ENCODE measurements at places on chromosomes 4 and X.

GRCh38 chr4:25346913-25347312 is 30.1 kb upstream of the ANAPC4 start:
- DNase-seq = no peak

DNA sequence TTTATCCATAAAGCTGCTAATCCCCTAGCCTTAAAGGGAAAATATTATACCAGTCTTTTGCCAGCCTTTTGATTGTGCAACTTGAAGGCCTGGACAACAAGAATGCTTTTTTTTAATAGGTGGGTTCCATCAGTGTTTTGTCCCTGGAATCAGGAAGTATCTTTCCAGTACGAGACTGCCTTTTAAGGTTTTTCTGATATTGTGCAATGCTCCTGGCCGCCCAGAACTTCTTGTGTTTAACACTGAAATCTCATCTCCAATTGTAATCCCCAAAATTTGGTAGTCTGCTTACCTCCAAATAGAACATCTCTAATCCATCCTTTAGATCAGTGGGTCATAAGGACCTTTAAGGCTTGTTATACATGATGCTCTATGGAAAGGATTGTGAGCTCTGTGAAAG is 256.7 kb downstream of the NAF1 start:
- DNase-seq = no peak

- DNase-seq = no peak
These were observed 75.7 kb downstream of the NPFFR2 start for GRCh38 chr4:72107456-72107855.

- no peak for DNase-seq
These were observed 528 bp upstream of the FGF2 start for GRCh38 chr4:122826079-122826527.

- DNase-seq = no peak
These were observed 86.0 kb upstream of the TET2 start for GRCh38 chr4:105060628-105061027.

GRCh38 chr4:3305610-3306371 is 13.0 kb downstream of the RGS12 start:
- no peak for DNase-seq

DNA sequence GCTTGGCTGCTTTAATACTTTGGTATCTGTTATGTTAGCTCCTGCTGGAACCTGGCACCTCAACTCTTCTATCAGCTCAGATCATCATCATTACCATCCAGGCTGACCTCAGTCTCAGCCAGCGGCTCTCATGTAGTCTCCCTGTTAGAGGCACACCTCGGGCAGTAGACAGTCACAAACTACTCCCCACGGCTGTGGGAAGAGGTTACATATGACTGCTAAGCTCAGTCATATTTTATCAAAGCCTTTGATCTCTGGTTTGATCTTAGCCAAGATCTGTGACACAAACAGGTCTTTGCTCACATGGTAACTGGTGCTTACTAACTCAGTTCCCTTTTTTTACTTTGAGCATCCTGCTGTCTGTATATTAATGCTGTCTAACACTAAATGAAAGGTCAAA is 384.9 kb downstream of the CENPC start:
- DNase-seq = no peak

DNA sequence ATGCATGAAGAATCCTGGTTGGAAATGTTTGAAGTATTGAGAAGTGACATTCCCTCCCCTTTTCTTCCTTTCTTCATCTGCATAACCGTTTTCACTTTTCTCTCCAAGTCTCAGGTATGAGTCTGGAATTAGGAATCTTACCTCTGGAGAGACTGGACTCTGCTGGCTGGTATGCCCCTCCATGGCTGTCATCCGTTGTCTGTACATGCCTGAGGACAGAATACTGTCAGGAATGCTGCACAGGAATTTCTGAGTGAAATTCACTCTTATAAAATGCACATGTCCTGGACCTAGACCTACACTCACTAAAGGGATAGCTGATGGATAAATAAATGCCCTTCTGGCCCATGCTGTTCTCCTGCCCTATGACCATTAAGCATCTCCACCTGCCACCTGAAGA is 179.5 kb downstream of the MSN start:
- DNase-seq = no peak

DNA sequence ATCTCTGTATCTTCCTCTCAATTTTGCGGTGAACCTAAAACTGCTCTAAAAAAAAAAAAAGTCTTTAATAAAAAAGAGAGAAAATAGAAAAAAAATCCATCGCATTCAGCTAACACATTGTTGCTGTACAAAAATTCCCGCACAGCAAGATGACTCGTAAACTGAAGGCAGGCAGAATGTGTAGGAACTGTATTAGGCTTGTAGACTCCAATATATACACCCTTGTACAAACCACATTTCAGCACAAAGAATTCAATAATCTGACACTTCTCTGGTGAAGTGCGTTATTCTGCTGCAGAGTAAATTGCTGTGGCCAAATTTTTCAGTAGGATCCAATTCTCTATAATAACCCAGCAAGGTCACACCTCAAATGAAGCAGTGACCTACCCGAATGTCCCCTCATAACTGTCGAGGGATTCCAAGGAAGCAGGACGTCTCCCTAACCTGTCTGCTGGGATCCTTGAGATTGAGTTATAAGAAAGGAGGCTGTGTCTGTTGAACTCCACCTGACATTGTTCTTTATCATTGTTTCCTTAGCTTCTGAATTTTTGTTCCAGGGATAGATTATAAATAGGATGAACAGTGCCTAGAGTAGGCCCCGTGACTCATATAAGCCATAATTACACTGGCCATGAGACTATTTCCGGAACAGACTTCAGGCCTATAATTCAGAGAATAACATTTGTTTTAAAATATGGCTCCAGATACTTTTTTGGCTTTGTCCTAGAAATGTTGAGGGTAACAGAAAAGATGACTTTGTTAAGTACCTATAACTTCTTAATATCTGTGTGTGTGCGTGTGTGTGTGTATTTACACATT is 348.3 kb downstream of the PCDH7 start:
- DNase-seq = no peak

DNA sequence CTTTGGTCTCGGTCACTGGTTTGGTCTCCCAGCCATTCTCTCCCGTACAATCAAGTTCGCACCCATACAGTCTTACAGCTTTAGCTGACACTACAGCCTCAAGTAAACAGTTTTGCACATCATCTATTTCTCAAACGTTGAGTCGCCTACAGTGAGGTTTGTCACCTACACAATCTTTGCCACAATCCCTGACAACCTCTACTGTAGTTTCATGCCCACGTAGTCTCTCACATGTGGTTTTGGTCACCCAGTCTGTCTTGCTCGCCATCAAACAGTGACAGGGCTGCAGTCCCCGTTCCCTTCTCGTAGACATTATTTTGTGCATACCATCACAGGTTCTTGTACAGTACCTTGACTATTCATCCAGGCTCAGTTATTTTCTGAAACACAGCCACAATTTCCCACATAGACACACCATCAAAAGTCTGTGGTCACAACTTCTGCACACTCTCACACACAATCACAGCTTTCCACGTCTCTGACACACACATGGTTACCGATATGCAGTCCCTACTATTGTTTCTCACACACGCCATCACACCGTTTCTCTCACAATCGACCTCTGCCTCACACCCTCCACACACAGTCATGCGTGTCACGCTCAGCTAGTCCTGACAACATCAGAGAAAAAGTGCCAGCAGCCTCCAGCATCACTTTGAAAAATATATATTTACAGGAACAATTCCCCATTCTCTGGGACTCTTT is 5.3 kb upstream of the CFP start:
- no peak for DNase-seq

DNA sequence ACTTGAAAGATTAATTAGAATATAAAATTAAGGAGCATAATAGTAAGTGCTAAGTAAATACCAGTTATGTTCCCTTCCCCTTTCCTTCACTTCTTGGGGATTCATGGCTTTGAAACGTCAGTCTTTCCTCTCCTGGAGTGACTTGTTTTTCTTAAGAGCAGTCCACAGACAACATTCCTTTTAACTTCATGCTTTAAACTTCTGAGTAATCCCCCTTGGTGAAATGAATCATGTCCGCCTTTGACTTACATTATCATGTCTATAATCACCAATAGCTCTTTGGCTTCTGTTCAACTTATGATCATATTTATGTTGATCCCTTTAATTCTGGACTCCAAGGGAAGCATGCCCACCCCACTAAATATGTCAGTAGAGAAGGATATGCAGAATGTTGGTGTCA is 1012.1 kb upstream of the SLIT2 start:
- no peak for DNase-seq

DNA sequence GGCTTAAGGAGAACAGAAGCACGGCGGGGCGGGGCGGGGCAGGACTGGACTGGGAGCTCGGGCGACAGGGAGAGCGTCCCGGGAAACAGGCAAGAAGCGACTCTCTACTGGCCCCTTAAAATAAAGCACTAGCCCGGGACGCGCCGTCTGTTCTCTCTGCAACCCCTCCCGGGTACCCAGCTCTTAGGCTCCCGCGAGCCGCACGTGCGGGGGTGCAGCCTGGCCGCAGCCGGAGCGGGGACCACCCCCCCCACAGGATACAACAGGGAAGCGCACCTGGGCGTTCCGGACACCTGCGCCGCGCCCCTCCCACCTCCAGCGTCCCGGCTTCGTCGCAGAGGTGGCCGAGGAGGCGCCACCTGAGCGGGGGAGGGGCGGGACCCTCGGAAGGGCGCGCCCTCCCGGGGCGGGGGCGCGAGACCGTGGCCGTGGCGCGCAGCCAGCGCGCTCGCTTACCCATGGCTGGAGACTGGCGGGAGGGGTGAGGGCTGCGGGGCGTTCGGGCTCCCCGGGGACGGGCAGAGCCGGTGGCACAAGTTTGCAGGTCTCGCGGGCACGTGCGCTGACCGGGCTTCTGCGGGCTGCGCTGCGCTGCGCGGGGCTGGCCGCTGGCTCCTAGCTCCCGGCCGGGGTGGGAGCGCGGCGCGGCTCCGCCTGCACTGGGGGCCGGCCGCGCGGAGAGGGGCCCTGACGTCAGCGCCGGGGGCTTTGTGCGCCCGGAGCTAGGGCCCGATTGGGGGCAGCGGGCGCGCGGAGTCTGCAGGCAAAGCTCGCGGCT is 91.5 kb downstream of the GEMIN8 start:
- DNase-seq = peak; percentile 40

DNA sequence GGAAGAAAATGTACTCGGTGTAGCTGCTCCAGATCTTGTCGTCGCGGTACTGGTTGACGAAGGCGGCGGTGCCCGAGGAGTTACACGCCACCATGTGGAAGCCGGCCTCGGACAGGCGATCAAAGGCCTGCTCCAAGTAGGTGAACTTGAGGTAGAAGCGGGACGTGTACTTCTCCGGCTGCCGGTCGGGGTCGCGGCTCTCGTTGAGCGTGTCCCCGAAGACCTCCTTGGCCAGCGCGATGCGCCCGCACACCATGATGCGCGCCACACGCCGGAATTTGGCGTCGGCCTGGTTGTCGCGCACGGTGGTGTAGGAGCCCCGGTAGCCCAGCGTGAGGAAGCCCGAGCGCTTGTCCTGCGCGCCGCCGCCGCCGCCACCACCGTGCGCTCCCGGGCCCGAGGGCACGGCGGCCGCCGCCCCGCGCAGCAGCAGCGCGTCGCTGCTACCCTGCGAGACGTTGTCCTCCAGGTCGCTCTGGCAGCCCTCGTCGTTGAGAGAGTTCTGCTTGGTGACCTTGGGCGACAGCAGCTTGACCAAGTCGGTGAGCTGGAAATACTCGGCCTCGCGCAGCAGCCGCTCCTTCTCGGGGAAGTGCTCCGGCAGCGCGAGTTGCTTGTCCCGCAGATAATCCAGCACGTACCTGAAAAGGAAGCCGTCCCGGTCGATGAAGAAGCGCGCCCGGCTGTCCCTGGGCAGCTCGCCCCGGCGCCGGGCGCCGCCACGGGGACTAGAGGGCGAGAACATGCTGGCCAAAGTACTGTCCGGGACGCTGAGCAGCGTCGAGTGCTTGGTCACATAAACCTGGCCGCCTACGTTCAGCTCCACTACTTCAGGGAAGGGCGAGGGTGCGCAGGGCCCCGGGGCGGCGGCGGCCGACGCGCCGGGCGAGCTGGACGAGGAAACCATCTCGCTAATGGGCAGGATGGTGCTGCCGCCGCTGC is 775 bp downstream of the KCTD8 start:
- DNase-seq = peak; percentile 12

DNA sequence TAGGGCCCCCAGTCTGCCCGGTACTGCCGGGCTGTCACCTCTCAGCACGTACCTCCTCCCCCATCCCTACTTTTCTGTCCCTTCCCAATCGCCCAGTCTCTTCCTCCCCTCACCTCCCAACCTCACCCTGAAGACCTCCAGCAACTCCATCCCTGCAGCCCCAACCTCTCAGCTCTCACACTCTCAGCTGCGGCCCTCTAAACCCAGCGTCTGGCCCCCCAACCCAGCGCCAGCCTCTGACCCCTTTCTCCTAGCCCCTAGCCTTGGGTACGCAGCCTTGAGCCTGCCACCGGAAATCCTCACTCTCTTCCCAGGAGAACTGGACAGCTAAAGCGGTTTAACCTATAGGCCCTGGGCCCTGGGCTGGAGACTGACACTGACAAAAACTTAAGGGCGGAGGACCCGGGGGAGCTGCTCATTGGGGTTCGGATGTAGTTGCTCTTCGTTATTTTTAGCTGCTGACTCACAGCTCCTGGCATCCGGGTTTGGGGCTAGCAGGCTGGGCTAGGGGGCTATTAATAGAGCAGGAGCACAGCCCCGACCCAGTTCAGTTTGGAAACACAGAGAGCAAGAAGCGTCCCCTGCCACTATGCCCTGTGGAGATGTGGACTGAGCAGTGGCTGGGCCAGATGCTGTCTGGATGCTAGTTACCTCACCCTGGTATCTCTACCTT is 9.6 kb upstream of the DLG3 start:
- DNase-seq = no peak

DNA sequence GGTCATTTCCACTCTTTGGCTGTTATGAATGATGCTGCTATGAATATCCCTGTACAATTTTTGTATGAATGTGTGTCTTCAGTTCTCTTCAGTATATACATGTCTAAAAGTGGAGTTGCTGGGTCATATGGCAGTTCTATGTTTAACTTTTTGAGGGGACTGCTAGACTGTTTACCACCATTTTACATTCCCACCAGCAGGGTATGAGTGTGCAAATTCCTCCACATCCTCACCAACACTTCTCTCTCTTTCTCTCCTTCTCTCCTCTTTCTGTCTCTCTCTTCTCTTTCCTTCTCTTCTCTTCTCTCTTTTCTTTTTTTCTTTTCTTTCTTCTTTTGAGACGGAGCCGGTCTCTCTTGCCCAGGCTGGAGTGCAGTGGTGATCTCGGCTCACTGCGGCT is 7.8 kb downstream of the WWC2 start:
- no peak for DNase-seq

DNA sequence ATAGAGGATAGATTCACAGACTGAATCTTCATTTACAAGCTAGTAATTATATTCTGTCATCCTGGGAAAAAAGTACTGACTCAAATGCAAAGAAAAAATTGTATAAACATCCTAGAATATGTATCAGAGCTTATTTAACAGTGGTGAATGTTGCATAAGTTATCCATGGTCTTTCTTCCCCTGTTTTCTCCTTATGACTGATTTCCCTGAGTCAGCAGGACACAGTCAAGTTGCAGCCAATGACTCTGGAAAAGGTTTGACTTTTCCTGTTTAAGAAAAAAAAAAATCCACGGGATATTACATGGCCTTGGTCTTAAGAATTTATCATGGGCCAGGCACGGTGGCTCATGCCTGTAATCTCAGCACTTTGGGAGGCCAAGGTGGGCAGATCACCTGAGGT is 36.5 kb downstream of the INPP4B start:
- DNase-seq = no peak
